ENCODE measurements at places on chromosomes 12 and 14.

- DNase-seq: no peak
These were observed 48.7 kb downstream of the ACADS start for GRCh38 chr12:120774169-120774916.

DNA sequence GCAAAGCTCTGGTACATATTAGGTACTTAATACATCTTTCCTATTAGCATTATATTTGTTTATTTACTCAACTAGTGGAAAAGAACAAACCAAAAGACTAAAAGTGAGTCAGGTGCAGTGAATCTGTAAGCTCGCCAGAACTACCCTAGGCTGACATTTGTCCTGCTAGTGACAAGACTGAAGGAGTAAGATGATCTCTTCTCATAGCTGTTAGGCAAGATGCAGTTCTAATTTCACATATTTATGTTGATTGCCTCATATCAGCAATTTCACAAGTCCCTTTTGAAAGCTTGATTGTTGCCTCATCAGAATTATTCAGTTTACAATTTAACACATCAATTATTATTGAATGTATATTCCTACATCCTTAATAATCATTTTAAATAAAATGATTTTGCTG lies 293.0 kb upstream of the NAV3 start:
- no peak for DNase-seq

DNA sequence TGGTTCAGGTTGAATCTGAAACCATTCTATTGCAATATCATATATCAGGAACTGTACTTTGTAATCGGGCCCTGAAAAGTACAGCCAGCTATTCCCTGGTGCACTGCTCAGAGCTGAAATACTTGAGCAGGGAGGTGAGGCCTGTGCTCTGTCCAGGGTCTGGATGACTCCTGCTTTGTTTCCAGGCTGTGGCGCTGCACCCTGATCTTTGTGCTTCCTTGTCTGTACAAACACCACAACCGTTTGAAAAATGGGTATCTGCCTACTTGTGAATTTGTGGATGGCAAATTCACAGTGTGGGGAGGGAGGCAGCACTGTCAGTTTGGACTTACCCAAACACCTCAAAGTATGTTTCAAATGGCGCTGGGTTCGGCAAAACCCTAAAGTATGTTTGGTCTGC lies 155.4 kb upstream of the FAR2 start:
- DNase-seq: no peak

GRCh38 chr14:99169776-99170356 lies 102.1 kb downstream of the BCL11B start:
- DNase-seq: no peak

DNA sequence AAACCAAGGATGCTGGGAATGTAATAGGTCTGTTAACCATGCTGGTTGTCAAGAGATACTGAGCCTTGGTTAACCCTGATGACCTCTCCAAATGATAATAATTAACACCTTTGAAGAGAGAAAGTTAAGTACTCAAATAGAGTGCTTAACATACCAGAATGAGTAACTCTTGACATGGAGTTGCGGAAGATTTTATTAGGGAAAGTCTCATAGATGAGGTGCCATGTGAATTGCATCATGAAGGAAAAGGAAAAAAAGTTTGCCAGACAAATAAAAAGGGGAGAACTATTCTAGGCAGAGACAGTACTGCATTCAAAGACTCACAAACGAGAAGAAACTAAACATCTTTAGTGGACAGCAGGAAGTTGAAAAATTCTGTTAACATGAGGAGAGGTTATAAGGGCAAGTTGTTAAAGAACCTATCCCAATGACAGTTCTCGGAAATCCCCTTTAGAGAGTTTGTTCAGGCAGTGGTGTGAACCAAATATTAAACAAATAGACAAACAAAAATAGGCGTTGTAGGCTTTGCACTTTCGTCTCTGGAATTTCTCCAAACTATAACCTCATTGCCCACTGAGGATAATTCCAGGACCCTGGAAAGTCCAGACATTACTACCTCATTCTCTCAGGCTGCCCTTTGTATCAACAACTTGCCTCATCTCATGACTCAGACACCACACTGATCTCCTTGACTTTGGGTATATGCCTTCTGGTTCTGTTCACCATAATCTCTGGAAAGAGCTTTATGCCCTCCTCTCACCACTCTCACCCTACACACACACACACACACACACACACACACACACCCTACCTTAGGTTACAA lies 435.0 kb downstream of the GXYLT1 start:
- DNase-seq: no peak

DNA sequence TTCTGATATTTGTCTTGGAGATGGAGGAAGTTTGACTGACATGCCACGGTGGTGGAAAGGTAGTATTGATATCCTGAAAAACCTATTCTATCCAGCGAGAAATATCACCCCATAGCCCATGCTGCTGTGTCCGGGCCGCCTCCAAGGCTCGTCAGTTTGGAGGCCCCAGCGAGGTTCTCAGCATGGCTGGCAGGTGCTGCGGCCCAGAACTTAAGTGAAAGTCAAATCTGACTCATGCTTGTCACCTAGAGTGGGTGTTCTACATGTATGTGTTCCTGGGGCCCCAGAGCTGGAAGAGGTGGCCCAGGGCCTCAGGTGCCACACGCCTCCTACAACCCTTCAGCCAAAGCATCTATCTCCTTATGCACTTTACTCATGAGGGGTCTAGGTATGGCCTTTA lies 92.9 kb downstream of the GCH1 start:
- no peak for DNase-seq

DNA sequence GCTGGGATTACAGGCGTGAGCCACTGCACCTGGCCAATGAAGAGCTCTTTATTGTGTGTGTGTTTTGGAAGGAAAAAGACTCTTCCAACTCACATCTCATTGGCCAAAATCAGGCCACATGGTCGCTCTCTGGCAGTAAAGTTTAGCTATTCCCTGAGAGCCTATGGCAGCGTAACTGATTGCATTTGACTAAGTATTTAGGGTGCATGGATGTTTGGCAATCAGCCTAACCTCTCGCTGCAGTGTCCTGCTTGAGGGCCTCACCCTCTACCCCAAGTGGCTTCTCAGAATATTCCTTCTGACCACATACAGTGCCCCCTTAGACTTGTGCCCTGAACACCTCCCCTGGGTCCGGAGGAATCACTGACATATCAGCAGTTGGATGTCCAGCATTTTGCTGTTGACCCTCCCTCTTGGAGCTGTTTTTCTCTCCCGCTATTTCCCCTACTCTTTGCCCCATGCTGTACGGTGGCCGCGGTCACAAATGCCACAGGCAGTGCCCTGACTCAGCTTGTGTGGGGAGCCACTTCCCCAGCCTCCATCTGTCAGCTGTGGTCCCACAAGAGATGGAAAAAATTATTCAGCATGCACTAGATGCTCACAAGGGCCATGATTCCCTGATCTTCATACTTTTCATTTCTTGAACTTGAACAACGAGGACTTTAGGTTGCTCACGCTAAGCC lies 9.5 kb downstream of the PHETA1 start:
- no peak for DNase-seq

DNA sequence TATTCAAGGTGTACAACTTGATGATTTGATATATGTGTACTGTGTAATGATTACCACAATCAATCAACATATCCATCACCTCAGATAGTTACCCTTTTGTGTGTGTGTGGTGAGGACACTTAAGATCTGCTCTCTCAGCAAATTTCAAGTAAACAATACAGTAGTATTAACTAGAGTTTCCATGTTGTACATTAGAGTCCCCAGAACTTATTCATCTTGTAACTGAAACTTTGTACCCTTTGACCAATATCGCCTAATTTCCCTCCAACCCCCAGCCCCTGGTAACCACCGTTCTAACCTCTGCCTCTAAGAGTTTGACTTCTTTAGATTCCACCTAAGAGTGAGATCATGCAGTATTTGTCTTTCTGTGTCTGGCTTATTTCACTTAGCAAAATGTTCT lies 12.1 kb downstream of the ADCK1 start:
- no peak for DNase-seq

GRCh38 chr14:22482782-22483553 lies 106.1 kb downstream of the DAD1 start:
- no peak for DNase-seq

- DNase-seq: no peak
These were observed 885.7 kb downstream of the DIO2 start for GRCh38 chr14:79325557-79325956.

- DNase-seq: no peak
These were observed 1322.1 kb downstream of the TMEM121 start for GRCh38 chr14:106848330-106849121.

- no peak for DNase-seq
These were observed 44.3 kb upstream of the HSPB8 start for GRCh38 chr12:119134284-119135072.

GRCh38 chr12:75488553-75488952 lies 8.0 kb downstream of the GLIPR1 start:
- no peak for DNase-seq

GRCh38 chr12:50257236-50258166 lies 25.8 kb downstream of the LIMA1 start:
- DNase-seq: no peak

DNA sequence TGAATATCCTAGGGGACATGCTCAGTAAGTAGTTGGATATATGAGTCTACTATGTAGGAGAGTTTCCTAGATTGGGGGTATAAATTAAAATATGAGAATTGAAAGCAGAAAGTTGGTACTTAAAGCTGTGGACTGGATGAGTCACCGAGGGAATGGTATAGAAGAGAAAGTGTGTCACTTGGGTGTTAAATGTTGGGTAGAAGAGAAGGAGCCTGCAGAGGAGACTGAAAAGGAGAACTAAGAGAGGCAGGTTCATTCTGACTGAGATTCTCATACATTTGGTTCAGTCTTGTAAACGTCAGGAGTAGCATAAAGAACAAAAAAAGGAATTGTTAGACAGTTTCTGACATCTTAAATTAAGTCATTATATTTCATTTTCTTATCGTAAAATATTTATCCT lies 19.9 kb downstream of the LRRC9 start:
- no peak for DNase-seq

DNA sequence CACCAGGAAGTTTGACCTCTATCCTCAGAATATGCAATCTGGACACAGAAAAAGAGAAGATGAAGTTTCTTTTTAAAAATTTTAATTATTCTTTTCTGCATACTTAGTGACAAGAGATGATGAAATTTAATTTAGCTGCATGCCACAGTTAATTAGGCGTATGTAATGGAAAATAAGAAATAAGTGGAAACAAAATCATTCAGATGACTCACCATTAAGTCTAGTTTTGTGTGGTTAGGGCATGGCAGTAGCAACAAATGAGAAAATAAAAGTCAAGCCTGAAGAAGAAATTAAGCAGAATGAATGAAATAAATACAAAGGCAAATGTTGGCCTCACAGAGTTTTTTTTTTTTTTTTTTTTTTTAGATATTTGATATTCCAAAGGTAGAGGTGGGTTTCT lies 30.9 kb upstream of the KLRD1 start:
- DNase-seq: no peak

GRCh38 chr12:73892201-73892600 lies 645.4 kb upstream of the ATXN7L3B start:
- no peak for DNase-seq

DNA sequence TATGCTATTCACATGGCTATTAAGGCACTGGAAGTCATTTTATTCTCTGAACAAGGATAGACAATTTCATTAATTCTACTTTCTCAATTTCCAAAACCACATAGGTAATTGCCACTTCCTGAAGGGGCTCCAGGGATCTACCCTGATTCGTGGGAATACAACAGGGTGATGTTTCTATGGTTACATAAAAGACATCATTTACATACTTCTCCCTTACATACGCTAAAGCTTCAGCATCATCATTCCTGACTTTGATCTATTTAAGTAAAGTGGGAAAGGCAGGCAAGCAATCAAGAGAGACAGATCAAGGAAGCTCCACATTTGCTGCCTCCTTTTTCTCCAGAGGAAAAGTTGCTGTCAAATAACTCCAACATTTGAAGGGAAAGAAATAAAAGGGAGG lies 118.8 kb upstream of the SINHCAF start:
- DNase-seq: no peak

DNA sequence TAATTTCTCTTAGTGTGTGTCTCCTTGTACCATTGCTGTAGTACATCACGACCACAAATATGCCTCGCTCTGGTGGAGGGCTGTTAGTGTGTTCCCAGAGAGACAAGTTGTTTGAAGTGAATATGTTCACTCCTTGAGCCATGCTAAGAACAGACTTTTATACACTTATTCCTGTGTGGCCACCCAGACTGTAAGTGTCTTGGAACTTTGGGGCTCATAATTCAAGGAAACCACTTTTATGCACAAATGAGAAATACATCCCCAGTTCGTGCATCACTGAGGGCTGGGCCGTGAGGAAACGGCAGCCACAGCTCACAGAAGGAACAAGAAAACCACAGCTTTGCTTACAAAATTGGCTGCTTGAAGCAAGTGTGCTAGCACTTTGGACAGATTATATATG lies 362.2 kb upstream of the DDHD1 start:
- no peak for DNase-seq

DNA sequence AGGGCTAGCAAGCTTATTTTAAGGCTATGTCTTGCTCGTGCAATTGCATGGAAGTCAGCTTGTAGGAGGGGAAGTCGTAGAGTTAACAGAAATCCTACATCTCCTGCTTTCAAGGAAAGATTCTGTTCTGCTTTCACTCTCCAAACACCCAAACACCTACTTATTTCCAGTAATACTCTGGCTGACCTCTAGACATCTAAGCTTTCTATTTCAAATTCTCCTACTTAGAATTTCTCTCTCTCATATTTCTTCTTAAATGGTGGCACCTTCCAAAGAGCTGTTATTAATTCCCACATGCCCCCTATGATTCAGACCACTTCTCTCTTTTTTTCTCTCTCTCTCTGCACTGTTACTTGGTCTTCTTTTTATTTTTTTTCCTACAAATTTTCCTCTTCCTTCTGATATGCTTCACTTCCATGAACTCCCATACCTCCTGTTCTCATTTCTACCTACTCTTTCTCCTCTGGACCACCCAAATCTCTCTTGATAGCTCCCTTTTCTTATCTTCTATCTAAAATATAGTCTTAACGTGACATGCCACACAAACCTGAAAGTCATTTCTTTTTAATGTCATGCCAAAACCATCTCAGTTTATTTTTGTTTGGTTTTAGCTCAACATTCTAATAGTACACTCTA lies 90.8 kb downstream of the RPS6KA5 start:
- DNase-seq: no peak

DNA sequence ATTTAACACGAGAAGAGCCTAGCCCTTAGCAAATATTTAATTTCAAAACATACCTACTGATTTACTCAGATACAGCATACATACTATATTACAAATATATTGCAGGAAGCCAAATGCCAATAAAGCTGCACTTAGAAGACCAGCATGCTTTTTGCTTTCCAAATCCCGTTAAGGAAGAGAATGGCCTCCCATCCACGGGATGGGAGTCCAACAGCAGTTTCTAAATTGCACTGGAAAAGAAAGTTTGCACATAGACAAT lies 156.3 kb upstream of the FOXN3 start:
- no peak for DNase-seq

- no peak for DNase-seq
These were observed 10.0 kb upstream of the GPR19 start for GRCh38 chr12:12705838-12706520.
